ENCODE measurements at places on chromosomes 16 and 17. TPM values are rescaled to one million over a fixed set of nuclear protein-coding genes. Genes with fewer than 3 reads are reported as not detected.

DNA sequence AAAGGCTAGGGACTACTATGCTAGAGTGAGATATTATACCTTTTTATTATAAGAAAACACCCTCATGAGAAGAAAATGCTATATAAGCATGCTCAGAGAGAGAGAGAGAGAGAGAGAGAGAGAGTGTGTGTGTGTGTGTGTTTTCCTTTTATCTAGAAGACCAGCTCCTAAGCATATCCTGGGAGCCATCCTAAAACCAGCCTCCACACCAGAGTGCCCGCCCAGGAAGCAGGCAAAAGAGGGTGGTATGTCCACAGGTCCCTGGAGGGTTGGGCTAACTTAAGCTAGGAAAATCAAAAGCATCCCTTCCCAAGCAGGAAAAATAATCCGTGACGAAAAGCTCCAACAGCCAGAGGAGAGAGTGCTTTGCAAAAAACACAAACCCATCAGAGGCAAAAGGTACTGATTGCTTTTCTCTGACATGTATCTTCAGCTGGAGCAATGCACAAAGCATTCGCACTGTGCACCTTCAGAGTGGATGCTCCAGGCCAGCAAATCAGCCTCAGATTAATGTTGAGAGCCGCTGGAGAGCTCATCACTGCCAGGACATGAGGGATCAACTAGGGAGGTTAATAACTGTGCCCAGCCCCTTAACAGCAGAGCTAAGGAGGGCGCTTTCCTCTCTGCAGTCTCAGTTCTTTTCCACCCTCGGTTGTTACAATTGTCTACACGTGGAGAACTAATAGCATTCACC is 125.1 kb downstream of the SLC39A11 start:
- no peak overlapping the region for H3K4me3 ChIP-seq
- H3K27me3 ChIP-seq = no peaks in the 10 kb centered on the region
- no peak overlapping the region for H3K27ac ChIP-seq
- DNase-seq = no peak

- no peak overlapping the region for H3K27ac ChIP-seq
- H3K27me3 ChIP-seq = no peaks in the 10 kb centered on the region
- no peaks in the 10 kb centered on the region for H3K4me1 ChIP-seq
- no peak overlapping the region for H3K4me3 ChIP-seq
- peak; percentile 65 for DNase-seq
Measured at GRCh38 chr16:22868593-22869224, 54.7 kb downstream of the HS3ST2 start.

DNA sequence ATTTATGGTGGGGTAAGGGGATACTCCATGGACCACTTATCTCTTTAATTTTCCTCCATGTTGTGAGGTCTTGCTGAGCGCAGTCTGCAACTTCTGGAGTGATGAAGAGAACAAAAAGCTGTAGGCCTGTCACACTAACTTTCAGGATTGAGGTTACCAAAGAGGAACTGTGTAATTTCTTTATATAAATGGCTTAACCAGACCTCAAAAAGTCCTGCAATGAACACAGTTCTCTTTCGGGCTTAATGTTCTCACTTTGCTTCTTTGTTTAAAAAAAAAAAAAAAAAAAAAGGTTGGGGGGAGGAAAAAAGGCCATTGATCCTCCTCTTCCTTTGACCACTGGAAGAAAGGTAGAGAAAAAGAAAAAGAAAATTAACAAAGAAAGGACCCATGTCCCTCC is 86.8 kb upstream of the SOX9 start:
- H3K4me3 ChIP-seq = no peak overlapping the region
- H3K36me3 ChIP-seq = no peaks in the 10 kb centered on the region
- no peaks in the 10 kb centered on the region for H3K27me3 ChIP-seq

- DNase-seq = no peak
- H3K27me3 ChIP-seq = no peaks in the 10 kb centered on the region
- H3K4me1 ChIP-seq = no peaks in the 10 kb centered on the region
- H3K36me3 ChIP-seq = no peaks in the 10 kb centered on the region
- no peak overlapping the region for H3K27ac ChIP-seq
- no peak overlapping the region for H3K4me3 ChIP-seq
Measured at GRCh38 chr17:17553217-17554195, 38.0 kb downstream of the PEMT start.

- H3K27me3 ChIP-seq = no peaks in the 10 kb centered on the region
- H3K4me1 ChIP-seq = no peaks in the 10 kb centered on the region
- H3K36me3 ChIP-seq = no peaks in the 10 kb centered on the region
- no peak overlapping the region for H3K4me3 ChIP-seq
- H3K27ac ChIP-seq = no peak overlapping the region
Measured at GRCh38 chr16:53515811-53516210, 12.8 kb upstream of the AKTIP start.

- peaks cover 42% of the 10 kb centered on the region for H3K4me1 ChIP-seq
- no peaks in the 10 kb centered on the region for H3K36me3 ChIP-seq
- DNase-seq = peak; percentile 52
- H3K27ac ChIP-seq = peak overlapping the region; percentile 75
- no peak overlapping the region for H3K4me3 ChIP-seq
Measured at GRCh38 chr16:88773812-88774291, 11.2 kb downstream of the PIEZO1 start.

GRCh38 chr17:18028952-18029540 is 9.9 kb downstream of the ATPAF2 start:
- no peaks in the 10 kb centered on the region for H3K36me3 ChIP-seq
- no peak for DNase-seq
- H3K4me1 ChIP-seq = no peaks in the 10 kb centered on the region
- H3K27me3 ChIP-seq = no peaks in the 10 kb centered on the region
- no peak overlapping the region for H3K4me3 ChIP-seq

DNA sequence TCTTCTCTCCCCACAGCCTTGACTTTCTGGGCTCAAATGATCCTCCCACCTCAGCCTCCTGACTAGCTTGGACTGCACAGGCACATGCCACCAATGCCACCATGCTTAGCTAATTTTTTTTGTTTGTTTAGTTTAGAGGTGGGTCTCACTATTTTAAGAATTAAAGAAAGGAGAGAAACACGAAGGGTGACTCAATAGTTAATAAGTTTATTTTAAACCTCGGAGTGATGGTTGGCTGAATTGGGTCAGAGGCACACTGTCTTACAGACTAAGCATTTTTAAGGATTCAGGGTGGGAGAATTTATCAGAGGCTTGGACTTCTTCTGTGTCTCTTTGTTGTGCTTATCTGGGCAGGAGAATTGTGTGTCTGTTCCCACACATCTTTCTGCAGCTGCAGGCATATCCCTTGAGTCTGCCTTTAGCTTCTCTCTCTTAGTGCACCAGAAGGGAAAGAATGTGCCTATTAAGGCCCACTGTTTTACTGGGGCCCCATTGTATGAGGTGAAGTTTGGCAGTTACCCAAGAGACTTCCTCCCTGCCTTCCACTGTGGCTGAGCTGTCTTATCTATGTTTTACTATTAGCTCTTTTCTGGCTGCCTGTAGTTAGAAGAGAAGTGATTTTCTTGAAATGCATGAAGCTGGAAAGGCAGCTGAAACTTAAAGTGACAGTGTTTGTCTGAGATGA is 2172.0 kb downstream of the TP53TG3F start:
- H3K4me3 ChIP-seq = no peak overlapping the region
- no peak for DNase-seq
- no peaks in the 10 kb centered on the region for H3K27me3 ChIP-seq
- H3K36me3 ChIP-seq = no peaks in the 10 kb centered on the region
- H3K27ac ChIP-seq = no peak overlapping the region
- no peaks in the 10 kb centered on the region for H3K4me1 ChIP-seq

GRCh38 chr16:31356566-31357323 is 1.8 kb downstream of the ITGAX start:
- no peaks in the 10 kb centered on the region for H3K36me3 ChIP-seq
- no peak overlapping the region for H3K4me3 ChIP-seq
- no peak for DNase-seq
- no peak overlapping the region for H3K27ac ChIP-seq
- H3K4me1 ChIP-seq = no peaks in the 10 kb centered on the region

DNA sequence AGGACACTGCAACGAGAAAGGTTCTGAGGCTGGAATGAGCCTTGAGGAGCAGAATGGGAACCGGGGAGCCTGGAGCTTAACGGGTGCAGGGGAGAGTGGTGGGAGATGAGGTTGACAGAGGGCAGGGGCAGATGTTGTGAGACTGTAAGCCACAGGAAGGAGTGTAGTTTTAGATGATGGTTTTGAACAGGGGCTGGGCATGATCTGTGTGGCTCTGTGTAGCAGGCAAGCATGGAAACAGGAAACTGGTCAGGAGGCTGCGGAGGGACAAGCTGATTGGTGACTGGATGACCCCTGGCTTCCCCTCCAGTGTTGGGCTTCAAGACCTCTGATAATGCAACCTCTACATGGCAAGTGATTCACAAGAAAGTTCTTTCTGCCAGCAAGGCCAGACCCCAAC is 1.4 kb upstream of the CNGB1 start:
- no peaks in the 10 kb centered on the region for H3K36me3 ChIP-seq
- no peak overlapping the region for H3K27ac ChIP-seq
- no peaks in the 10 kb centered on the region for H3K27me3 ChIP-seq

DNA sequence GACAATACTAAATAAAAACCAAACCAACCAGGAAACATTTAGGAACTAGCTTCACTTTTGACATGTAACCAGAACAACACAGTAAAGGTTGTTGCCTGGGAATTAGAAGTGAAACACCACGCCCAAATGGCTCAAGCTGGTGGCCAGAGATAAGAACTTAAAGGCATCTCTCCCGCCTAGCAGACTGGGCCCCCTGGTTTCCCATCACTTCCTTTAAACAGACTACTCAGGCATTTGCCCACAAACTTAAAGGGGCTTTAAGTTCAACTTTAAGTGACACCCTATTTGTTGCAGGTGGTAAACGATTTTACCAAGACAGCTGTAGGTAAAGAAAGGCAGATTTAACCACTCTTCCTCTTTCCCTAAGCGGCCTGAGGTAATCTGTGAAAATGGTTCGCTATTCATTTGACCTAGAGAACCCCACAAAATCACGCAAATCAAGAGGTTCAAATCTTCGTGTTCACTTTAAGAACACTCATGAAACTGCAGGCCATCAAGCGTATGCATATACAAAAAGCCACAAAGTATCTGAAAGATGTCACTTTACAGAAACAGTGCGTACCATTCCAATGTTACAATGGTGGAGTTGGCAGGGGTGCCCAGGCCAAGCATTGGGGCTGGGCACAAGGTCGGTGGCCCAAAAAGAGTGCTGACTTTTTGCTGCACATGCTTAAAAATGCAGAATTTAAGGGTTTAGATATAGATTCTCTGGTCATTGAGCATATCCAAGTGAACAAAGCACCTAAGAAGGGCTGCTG is 40.8 kb upstream of the BPTF start:
- H3K4me1 ChIP-seq = no peaks in the 10 kb centered on the region
- H3K27ac ChIP-seq = no peak overlapping the region
- no peaks in the 10 kb centered on the region for H3K36me3 ChIP-seq
- no peak overlapping the region for H3K4me3 ChIP-seq

GRCh38 chr17:17760872-17761550 is 75.8 kb downstream of the SREBF1 start:
- H3K27ac ChIP-seq = no peak overlapping the region
- no peaks in the 10 kb centered on the region for H3K36me3 ChIP-seq
- no peaks in the 10 kb centered on the region for H3K27me3 ChIP-seq
- H3K4me3 ChIP-seq = no peak overlapping the region

The BAIAP3 gene
- 25.4 TPM for total RNA-seq

The C17orf107 gene
- total RNA-seq = 3.3 TPM

The TBC1D3 gene
- total RNA-seq = not detected

The ABCA5 gene
- 142 TPM for total RNA-seq

The ANKRD40 gene
- 28.3 TPM for total RNA-seq

The FBXL16 gene
- total RNA-seq = 14.7 TPM

The TEX19 gene
- total RNA-seq = not detected

Measured in adrenal gland (tissue), 19 donors.